ENCODE measurements at places on chromosomes 5 and 9.

DNA sequence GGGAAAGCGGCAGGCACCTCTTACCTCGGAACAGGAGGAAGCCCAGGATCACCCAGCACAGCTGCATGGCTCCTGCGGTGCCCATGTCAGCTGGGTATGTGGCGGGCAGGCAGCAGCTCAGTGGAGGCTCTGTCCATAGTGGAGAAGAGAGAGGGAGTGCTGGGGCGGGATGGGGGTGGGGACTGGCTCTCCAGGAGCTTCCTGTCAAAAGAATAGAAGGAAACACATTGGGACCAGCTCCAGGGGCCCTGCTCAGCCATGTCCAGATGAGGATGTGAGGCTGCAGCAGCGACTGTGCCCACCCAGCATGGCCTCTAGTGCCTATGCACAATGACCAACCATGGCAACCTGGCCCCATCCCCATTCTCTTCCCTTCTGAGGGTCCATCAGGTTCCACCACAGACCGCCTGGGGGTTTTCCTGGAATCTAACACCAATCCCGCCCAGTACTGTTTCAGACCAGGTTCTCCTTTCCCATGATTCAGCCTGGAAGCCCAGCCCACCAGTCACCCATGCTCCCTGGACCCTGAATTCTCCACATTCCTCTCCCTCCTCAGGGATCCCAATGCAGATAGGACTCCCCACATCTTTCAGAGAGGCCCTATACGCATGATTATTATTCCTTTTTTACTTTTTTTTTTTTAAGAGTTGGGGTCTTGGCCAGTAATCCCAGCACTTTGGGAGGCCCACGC, at the start of gene ECSCR:
Gene ECSCR (minus strand): TSS at position 158 of the 691 bp plus-strand sequence. CDS start 73 bp downstream, at position 85.
- H3K4me3 ChIP-seq: no peak within 1 kb of the TSS
- no peak for DNase-seq
- no peaks in the 10 kb centered on the region for H3K36me3 ChIP-seq
- H3K4me1 ChIP-seq: peaks cover 30% of the 10 kb centered on the region
- peak within 1 kb of the TSS; percentile 25 for H3K27ac ChIP-seq

DNA sequence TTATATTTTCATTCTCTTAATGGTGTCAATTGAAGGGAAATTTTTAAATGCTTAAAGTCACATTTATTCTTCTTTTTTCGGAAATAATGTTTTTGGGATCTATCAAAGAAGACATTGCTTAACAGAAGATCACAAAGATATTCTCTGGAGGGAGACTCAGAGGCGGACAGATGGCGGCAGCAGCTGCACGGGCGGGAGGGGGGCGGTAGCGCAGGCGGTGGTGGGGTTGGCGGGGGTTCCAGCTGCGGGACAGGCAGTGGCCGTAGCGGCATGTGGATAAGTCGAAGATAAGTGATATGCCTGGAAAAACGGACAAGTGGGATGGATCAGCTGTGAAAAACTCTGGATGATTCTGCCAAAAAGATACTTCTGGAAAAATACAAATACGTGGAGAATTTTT, 31.6 kb upstream of the ZDHHC11B start:
- H3K4me3 ChIP-seq: no peak overlapping the region
- no peak overlapping the region for H3K27ac ChIP-seq
- no peaks in the 10 kb centered on the region for H3K27me3 ChIP-seq
- no peaks in the 10 kb centered on the region for H3K4me1 ChIP-seq
- DNase-seq: no peak

DNA sequence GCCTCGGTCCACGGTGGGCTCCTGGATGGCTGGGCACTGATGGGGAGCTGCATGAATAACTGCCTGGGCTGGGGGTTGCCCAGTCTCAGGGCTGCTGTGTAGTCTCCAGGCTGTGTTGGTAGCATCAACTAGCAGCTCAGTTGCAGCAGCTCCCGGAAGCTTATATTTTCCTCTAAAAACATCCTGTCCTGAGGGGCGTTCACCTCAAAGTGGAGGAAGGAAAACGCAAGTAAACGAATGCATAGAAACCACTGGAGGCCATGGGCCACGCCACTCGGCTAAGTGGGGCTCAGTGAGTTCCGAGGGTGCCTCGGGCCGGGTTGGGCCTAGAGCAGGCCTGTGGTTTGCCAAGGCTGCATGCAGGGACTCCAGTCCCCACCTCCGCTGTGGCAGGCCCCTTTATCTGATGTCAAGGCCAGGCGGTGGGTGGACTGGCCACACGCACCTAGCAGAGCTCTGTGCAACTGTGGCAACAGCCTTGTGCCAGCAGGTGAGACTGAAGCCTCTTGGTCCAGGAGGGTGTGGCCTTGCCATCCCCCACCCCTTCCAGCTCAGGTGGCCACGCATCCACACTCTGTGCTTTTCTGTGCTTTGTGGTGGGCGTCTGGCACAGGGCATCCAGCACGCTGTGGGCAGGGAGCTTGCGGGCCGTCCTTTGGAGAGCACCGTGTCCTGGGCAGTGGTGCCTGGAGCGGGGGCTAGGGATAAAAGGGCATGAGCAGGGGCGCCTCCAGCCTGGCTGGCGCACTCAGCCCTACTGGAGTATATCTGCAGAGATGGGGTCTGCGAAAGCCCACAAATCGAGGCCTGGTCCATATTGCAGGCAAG, 15.1 kb downstream of the TCF7 start:
- peak overlapping the region; percentile 79 for H3K4me3 ChIP-seq
- peaks cover 58% of the 10 kb centered on the region for H3K36me3 ChIP-seq
- H3K27me3 ChIP-seq: no peaks in the 10 kb centered on the region
- peaks cover 88% of the 10 kb centered on the region for H3K4me1 ChIP-seq
- peak; percentile 83 for DNase-seq
- peak overlapping the region; percentile 91 for H3K27ac ChIP-seq

DNA sequence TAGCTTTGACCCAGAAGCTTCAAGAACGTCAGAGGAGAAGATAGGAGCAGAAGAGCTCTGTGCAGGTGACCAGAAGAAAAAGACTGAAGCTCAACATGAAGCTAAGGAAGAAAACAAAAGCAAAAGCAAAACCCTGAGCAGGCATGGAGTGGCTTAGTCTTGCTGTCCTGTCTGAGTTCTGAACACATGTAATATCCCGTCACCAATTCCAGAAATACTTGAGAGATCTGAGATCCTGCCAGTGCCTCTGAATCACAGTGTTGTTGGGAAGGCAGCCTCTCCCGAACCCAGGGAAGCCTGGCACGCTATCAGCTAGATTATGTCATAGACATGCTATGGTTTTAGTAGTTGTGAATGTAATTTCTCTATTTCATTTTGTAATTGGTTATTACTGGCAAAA, 235.7 kb downstream of the ICE1 start:
- no peak overlapping the region for H3K4me3 ChIP-seq
- no peaks in the 10 kb centered on the region for H3K36me3 ChIP-seq
- DNase-seq: no peak

DNA sequence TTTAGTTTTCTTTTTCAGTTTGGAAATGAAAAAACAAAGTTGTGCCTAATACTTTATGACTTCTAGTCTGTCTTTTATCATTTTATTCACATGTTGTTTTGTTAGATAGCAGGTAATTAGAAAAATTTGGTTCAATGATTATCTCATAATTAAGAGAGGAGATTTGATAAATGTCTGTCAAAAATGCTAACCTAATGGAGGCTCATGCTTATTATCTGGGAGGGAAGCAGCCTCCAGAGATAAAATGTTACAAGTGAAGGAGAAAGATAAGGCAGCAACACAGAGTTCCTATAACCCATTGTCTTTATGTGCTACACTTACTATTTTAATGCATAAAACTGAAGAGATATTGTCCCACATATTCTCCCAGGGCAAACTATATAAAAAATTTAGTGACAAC, 53.5 kb downstream of the SLC27A6 start:
- no peaks in the 10 kb centered on the region for H3K36me3 ChIP-seq
- H3K4me3 ChIP-seq: no peak overlapping the region
- DNase-seq: no peak
- no peak overlapping the region for H3K27ac ChIP-seq
- no peaks in the 10 kb centered on the region for H3K4me1 ChIP-seq
- peaks cover 1% of the 10 kb centered on the region for H3K27me3 ChIP-seq

Measured in activated CD4-positive, alpha-beta T cell treated with anti-CD3 and anti-CD28 coated beads, Interleukin-2, amount 10 ng/mL, durations not matched to agents 24 days and 14 days (primary cell).